ENCODE measurements at places on chromosomes 5 and 9.

DNA sequence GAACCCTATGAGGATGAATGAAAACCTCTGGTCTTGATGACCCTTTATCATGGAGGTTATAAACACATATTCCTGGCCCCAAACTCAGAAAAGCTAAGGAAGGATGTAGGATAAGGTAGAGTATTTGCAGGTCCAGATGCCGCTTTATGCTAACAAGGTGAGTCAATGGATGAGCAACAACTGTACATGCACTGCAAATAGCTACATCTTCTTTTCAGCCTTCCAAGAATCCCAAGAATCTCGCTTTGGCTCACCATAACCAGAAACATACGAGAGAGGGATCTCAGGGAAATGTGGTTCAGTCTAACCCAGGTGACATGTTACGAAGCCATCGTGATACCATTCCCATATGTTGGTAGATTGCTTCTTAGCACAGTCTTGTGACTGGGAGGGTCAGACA, 152.3 kb upstream of the ANKH start:
- DNase-seq = no peak

DNA sequence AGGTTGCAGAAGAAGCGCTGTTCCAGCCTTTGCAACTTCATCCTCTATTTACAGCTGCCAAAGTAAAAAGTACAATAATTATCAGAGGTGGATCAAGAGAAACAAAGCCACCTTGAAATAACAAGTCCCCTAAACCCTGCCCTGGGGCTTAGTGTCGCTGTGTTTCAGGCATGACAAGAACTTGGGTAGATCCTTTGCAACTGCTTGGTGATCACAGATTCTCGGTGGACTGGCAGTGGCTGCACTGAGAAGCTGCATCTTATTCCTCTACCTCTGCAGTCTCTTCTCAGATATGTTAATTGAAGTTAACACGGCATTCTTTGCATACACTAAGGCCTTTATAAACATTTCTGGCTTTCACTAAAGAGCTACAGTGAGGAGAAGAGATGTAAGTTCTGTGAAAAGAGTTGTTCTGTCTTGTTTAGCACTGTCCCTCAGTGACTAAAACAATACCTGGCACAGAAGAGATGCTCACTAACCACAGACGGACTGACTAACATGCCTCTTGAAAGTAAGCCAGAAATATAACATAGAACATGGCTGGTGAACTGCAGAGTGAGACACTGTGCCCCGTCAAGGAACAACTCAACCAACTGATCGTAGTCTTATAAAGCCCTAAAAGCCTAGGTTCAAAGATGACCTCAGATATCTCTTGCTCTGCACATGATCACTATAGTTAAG, 144.2 kb downstream of the MLLT3 start:
- no peak for DNase-seq

DNA sequence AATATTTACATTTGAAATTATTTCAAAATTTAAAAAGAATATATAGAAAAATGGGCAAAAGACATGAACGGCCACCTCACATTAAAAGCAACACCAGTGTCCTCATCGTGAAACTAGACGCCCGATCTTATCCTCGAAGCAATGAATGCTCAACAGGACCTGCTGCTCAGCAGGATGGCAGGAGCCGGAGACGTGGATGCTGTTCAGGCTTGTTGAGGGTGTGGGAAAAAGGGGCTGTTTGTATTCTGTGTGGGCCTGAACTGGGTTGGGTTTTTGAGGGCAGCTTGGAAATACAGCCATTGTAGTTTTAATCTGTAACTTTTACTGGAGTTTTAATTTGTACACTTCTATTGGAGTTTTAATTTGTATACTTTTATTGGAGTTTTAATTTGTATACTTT, 20.3 kb downstream of the EXOC3 start:
- DNase-seq = no peak

DNA sequence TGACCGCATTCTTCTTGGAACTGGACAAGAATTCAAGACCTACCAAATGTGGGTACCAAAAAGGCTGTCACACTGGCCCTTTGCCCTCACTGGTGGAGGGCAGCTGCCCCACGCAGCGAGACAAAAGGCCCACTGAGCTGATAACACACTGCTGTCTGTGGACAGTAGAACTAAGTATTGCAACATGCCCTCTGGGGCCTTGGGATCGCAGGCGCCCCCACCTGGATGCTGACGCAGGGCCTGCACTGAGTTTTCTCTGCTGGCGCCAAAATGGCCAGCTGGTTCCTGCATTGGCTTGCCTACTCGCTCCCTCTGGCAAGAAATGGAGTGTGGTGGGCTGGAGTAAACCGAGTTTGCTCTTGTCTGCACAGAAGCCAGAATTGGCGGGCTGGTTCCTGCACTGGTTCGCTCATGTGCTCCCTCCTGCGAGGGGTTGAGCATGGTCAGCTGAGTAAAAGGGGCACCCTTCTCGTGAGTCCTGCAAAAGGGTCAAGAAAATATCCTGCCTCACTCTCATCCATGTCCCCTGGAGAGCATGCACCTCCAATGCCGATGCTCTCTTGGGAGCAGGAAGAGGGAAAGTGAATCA, 55.7 kb downstream of the NXNL2 start:
- DNase-seq = no peak

GRCh38 chr9:72322259-72322658, 42.7 kb downstream of the ZFAND5 start:
- no peak for DNase-seq

DNA sequence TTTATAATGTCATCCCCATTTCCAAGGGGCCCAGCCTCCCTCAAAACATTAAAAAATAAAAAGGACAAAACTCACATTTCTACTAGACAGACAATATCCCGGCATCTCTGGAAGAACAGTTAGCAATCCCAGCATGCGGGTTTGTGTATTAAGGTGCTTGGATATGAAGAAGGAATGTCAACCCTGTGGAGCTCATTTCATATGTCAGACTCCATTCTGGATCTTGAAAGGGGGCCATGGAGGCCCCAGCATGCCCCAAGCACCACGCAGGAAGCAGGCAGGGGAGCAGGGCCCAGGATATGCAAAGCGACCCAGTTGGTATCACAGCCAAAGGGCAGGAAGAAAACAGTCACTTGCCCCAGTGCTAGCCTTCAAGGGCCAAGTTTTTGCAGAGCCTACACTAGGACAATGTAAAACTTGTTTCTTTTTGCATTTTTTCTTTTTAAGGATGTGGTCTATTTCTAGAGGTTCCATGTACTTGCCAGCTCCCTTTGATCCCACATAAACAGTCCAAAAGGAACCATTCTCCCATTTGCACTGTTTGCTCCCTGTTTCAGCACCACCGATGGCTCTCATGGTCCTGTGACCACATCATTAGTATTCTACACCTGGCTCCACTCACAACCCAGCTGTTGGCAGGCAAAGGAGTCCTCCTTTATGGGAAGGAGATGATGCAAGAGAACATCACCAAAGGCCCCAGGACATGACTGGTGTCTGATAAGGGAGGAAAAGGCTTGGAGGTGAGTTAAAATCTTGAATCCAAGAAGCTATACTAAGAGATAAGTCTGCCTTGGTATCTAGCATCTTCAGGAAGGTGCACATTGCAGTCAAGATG, 58.3 kb downstream of the FGF1 start:
- DNase-seq = no peak

GRCh38 chr5:117691081-117691870, 1116.7 kb upstream of the SEMA6A start:
- DNase-seq = no peak

GRCh38 chr5:154972476-154973080, 31.7 kb downstream of the MRPL22 start:
- DNase-seq = peak; percentile 12

GRCh38 chr5:112479418-112479817, 60.3 kb upstream of the EPB41L4A start:
- DNase-seq = no peak
